Ovary (tissue), 10 donors: ENCODE measurements at places on chromosomes 16 and 17. TPM values are rescaled to one million over a fixed set of nuclear protein-coding genes. Genes with fewer than 3 reads are reported as not detected.

- H3K27me3 ChIP-seq, result no peaks in the 10 kb centered on the region
- H3K27ac ChIP-seq, result no peak overlapping the region
- H3K36me3 ChIP-seq, result no peaks in the 10 kb centered on the region
- DNase-seq, result no peak
These were observed 674 bp downstream of the TOM1L1 start for GRCh38 chr17:54901230-54901822.

DNA sequence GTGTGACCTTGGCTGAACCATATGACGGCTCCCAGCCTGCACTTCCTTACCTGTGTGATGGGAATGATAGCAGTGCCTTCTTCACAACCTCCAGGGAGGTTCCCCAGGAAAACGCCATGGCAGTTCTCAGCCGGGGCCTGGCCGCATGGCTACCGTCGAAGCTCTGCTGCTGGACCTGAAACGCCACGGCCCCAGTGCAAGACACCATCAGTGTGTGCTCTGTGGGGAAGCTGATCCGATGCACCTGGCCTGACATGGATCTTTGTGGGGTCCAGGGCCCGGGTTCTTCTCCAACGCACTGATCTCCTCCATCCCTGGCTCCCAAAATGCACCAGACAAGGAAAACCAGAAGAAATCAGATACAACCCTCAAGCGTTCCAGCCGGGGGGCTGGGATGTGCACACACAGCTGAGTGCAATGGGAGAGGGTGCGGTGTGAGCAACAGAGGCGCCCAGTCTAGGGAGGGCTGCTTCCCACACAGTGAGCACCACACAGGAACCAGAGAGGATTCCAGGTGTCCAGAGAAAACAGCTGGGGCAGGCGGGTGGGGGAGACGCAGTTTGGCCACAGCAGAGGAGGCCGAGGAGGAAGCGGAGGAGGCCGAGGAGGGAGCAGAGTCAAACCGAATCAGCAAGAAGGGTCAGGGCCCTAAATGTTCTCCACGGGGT is 54.3 kb upstream of the ZNF469 start:
- no peak for DNase-seq
- no peak overlapping the region for H3K27ac ChIP-seq
- no peaks in the 10 kb centered on the region for H3K27me3 ChIP-seq
- H3K4me1 ChIP-seq, result no peaks in the 10 kb centered on the region
- no peaks in the 10 kb centered on the region for H3K36me3 ChIP-seq

DNA sequence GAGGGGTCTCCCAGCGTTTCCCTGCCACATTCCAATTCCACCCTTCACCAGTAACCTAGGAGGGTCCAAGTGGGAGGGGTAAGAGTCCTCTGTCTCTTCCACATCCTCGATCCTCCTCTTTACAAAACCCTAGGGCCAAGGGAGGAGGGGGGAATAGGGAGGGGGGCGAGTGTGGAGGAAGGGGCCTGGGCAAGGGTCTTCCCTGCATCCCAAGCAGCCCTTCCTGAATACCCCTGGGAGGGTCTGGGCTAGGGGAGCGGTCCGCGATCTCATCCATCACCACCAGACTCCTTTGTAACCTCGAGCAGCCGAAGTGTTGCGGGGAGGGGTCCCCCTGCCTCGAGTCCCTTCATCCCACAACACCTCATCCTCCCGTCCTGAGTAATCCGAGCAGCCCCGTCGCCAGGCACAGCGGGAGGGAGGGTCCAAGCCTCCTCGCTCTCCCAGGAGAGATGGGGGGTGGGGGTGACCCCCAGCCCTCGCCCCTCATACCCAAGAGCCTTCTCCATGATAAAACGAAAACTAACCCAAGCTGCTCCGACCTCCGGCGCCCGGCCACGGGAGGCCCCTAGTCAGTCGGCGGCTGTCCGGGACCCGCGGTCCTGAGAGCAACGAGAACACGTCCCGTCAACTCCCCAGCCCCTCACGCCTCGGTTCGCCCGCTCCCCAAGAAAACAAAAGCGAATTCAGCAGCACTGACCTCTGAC is 502 bp downstream of the SMPD3 start:
- DNase-seq, result no peak
- no peaks in the 10 kb centered on the region for H3K27me3 ChIP-seq
- H3K4me1 ChIP-seq, result peaks cover 20% of the 10 kb centered on the region
- H3K36me3 ChIP-seq, result no peaks in the 10 kb centered on the region

DNA sequence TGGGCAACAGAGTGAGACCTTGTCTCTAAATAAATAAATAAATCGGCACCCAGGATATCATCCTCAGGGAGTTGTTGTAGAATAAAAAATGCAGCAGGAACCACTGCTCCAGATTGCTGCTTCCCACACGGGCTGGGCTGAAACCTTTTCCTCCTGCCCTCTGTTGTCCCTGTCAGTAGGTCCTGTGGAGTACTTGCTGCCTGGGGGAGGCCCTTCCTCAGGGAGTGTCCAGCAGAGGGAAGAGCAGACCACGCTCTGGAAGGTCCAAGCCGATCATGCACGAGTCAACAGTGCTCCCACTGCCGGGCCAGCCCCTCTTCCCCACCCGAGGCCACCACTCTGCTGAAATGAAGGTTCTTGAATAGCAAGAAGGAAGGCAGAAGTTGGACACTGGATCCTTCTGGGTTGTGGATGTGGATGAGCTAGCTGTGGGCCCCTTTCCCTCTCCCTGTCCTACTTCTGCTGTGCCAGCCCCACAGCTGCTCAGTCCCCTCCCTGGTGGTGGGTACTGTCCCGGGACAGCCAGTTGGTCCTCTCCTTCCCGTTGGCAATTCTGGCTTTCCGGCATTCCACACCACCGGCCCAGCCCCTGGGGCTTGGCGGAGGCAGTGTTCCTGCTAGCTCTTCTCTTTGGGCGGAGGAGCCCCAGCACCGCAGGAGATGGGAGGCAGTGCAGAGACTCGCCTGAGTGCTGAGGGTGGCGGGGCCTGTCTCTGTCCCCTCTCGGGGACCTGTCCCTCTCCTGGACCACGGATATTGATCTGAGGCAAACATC is 10.8 kb downstream of the CDK5R1 start:
- H3K27me3 ChIP-seq, result no peaks in the 10 kb centered on the region
- no peaks in the 10 kb centered on the region for H3K36me3 ChIP-seq
- H3K27ac ChIP-seq, result no peak overlapping the region
- peaks cover 14% of the 10 kb centered on the region for H3K4me1 ChIP-seq
- DNase-seq, result no peak

Gene MYH8
- total RNA-seq, result not detected

Gene TNFRSF13B
- total RNA-seq, result not detected
